Activated CD4-positive, alpha-beta T cell treated with anti-CD3 and anti-CD28 coated beads, Interleukin-10, Interleukin-2, amounts not matched to agents 100 ng/mL and 50 ng/mL, durations not matched to agents 16 hours and 8 hours (primary cell): ENCODE measurements at places on chromosomes 7 and 10.

- no peak for DNase-seq
Measured at GRCh38 chr10:103762916-103763315, 92.5 kb downstream of the SH3PXD2A start.

- peak; percentile 11 for DNase-seq
Measured at GRCh38 chr10:55500931-55501559, 700.0 kb upstream of the PCDH15 start.

- no peak for DNase-seq
Measured at GRCh38 chr7:105399043-105399725, 10.5 kb upstream of the SRPK2 start.

DNA sequence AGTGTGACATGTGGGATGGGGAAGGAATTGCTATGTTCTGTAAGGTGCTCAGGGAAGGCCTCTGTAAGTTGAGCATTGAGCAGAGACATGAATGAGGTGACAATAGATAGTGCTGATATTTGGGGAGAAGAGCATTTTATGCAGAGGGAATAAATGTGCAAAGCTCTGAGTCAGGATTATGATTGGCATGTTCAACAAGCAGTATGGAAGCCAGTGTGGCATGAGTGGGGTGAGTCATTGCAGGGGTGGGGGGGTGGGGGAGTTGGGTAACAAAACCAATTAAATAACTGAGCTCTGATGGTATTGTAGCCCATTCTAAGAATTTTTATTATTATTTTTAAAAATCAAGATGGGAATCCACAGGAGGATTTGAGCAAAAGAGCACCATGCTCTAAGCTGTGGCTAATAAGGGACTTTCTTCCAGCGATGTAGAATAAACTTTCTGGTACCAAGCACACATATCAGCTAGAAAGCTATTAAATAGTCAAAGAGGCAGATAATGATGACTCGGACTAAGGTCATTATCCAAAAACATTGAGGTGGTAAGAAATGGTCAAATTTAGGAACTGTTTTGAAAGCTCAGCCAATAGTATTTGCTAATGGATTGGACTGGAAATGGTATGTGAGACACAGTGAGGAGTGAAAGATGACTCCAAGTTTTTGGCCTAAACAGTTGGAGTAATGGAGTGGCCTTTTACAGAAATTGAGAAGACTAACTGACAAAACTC, 96.4 kb downstream of the PRKG1 start:
- DNase-seq = no peak

DNA sequence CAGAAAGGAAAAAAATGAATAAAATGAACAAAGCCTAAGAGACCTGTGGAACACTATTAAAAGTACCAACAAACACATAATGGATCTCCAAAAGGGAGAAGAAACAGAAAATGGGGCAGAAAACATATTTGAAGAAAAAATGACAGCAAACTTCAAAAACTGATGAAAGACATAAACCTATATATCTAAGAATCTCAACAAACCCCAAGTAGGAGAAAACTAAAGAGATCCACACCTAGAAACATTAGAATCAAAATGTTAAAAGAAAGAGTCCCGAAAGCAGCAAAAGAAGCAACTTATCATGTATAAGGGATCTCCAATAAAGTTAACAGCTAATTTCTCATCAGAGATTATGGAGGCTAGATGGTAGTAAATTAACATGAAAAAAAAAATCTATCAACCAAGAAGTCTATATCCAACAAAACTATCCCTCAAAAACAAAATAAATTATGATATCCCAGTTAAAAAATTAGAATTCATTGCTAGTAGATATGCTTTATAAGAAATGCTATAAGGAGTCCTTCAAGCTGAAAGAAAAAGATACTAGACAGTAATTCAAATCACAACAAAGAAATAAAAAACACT, 68.0 kb downstream of the DNAJC1 start:
- DNase-seq = no peak

- DNase-seq = no peak
Measured at GRCh38 chr7:20350518-20350951, 19.8 kb downstream of the ITGB8 start.

GRCh38 chr7:117479225-117480054, at the start of gene CFTR:
Gene CFTR, plus strand, starts transcription at chr7:117480025. Its CDS starts 70 bp downstream, at chr7:117480095.
- no peak for DNase-seq

GRCh38 chr7:149732611-149733010, 40.8 kb downstream of the ZNF467 start:
- no peak for DNase-seq

- DNase-seq = peak; percentile 7
Measured at GRCh38 chr10:125629758-125630376, 53.1 kb downstream of the TEX36 start.

GRCh38 chr10:28986117-28986792, 302.6 kb upstream of the LYZL1 start:
- DNase-seq = no peak

DNA sequence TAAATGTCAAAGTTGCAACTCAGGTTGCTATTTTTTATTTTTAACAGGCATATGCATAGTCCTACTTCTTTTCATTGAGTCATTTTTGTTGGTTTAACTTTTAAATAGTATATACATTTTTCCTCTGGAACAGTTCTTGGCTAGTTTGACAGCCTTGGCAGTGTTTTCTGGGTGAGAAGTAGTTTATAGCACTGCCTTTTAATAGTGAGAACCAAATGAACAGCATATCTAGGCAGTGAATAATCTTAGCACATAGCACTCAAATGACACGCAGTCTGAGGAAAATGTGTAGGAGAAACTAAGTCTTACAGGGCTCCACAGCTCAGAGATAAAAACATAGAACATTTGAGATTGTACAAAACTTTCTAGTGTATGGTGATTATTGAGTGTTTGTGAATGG, 265.5 kb upstream of the POT1 start:
- no peak for DNase-seq

GRCh38 chr7:6367701-6368211, 80.0 kb downstream of the DAGLB start:
- no peak for DNase-seq

DNA sequence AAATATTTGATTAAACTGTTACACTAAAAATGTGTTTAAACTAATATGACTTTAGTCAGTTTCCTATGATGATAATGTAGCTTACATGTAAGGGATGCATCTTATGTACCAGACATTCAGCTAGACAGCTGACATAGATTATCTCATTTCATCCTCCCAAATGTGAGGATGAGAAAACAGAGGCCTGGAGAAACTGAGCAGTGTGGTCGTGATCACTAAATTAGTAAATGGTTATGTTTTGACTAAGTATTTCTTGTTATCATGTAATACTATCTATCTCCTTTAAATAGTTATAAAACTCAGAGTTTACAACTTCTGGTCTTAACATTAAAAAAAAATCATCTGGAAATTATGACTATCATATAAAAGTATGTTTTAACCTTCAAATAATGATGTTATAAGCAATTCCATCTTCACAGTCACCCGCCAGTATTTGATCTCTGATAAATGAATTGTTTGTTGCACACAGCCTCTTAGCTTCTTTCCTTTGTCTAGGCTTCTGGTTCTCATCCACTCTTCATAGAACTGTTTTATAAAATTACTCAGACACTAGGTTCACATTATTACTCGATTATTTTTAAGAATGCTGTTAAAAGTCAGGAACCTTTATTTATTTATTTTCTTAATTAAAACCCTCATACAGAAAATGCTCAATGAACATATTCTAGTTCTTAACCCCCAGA, 33.6 kb upstream of the HDAC9 start:
- DNase-seq = peak; percentile 52

DNA sequence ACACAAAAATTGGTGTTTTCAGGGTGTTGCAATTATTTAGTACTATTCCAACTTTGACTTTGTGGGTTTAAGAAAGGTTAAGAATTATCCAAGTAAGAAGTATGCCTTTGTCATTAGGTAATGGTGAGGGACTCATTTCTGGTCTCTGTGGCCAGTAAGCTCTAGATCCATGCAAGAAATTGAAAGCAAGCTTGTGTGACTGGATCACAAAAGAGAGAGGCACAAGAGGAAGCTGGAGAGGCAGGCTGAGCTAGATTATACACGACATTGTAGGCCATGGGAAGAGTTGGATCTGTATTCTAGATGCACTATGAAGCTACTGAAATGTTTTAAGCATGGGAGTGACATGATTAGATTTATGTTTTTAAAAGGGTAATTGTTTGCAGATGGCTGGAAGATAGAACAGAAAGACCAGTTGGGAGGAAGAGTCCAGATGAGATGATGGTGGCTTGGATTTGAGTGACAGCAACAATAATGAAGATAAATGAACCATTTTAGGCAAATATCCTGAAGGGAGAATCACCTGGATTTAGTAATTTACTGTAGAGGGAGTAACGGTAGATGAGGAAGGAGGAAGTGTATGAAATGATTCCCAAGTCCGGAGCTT, 50.0 kb downstream of the CALD1 start:
- no peak for DNase-seq
